Fibroblast of skin of right biceps (primary cell): ENCODE measurements at places on chromosomes 16 and 17.

- no peak for DNase-seq
Measured at GRCh38 chr17:80315517-80316182, 55.0 kb downstream of the RNF213 start.

DNA sequence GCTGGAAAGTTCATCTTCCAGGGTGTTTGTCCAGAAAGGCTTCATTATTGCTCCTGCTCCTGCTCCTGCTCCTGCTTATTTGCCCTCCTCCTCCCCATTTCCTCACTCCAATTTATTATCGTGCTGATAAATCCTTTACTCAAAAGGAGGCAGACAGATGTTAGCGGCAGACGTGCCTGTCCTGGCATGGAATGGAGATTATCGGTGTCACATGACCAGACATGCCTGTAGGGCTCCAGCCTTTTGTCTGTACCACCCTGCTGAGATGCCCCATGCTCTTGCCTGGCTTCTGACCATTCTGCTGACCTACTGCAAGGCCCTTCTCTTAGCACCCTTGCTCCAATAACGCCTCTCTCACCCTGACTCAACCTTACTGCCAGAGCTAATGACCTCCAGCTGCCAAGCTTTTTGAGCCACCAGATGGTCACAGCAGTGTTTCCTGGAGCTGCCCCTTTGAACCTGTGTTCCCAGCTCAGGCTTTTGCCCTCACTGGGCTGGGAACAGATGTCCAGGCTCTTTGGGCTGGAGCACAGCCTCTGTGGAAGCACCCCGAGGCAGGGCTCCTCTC is 12.8 kb downstream of the DNAH9 start:
- DNase-seq: no peak

GRCh38 chr16:70018254-70018653 is 67.1 kb downstream of the CLEC18A start:
- DNase-seq: peak; percentile 12

- peak; percentile 51 for DNase-seq
Measured at GRCh38 chr16:10729104-10730048, 14.3 kb upstream of the NUBP1 start.

- no peak for DNase-seq
Measured at GRCh38 chr17:3693829-3694231, 2.1 kb downstream of the P2RX5 start.

- no peak for DNase-seq
Measured at GRCh38 chr17:63426041-63426916, 19.8 kb downstream of the CYB561 start.

DNA sequence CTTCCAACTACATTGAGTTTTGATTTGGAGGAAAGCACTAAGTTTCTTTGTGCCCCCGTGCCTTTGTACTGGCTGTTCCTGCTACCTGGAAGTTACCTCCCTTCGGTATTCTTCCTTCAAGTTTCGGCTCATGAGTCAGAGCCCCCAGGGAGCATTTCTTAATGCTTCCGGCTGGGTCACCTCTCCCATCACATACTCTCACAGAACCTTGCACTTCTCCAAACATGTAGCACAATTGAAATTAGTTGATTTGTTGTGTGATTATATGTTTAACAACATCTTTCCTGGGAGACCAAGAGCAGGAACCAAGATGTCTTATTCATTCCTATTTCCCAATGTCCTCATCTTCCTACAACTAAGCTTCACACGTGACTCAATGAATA is 158.6 kb upstream of the CDH5 start:
- no peak for DNase-seq

- DNase-seq: no peak
Measured at GRCh38 chr16:84005391-84005790, 37.2 kb downstream of the SLC38A8 start.

GRCh38 chr16:78386557-78387324 is 287.3 kb downstream of the WWOX start:
- no peak for DNase-seq

DNA sequence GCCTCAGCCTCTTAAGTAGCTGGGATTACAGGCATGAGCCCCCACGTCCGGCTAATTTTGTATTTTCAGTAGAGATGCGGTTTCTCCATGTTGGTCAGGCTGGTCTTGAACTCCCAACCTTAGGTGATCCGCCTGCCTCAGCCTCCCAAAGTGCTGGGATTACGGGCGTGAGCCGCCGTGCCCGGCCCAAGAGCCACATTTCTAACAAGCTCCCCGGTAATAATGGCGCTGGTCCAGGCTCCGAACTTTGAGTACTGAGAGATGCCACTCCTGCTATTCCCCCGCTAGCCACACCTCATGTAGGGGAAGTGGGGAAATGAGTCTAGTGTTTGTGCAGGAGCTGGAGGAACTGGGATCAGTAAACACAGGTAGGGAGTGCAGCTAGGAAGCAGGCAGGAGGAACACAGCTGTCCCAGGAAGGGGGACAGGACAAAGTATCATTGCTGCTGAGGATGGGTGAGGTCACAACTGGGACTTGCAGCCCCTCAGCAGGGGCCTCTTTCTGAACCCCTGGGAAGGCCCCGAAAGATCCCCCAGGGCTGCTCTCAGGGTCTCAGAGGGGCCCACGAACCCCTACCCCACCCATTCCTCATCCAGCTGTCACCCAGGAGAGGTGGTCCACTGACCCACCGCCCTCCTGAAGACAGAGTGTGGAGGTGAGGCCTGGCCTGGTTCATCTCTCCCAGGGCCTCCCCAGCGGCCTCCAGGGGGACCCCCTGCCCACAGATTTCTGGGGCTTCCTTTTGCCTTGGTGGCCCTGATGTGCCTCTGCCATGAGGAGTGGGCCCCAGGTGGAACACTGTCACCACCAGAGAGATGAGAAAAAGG is 3.7 kb upstream of the KREMEN2 start:
- no peak for DNase-seq

DNA sequence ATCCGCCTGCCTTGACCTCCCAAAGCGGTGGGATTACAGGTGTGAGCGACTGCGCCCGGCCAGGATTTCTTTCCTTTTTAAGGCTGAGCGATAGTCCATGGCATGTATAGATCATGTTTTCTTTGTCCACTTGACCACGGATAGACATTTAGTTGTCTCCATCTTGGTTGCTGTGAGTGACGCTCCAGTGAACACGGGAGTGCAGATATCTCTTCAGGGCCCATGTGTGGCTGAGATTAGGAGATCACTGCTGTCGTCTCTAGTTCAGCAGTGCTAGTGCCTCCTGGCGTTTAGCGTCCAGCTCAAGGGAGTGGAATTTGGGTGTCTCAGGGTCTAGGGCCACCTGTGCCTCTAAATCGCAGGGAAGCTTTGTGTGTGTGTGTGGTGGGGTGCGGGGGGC is 41.5 kb downstream of the ABCC1 start:
- DNase-seq: no peak

DNA sequence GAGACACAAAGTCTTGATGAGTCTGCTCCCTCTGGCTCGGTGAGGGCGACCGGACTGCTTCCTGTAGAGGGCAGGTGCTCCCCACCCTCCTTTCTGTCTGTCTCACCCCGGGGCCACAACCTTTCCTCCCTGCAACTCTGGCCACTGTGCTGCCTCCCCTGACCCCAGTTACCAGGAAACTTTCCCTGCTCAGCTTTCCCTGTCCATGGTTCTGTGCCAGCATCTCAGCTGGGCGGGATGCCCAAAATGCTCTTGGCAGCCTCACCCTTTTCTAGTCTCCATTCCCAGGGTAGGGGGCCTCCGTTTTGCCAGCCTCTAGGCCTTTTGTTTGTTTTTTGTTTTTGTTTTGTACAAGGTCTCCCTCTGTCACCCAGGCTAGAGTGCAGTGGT is 1.4 kb downstream of the PLD2 start:
- no peak for DNase-seq

DNA sequence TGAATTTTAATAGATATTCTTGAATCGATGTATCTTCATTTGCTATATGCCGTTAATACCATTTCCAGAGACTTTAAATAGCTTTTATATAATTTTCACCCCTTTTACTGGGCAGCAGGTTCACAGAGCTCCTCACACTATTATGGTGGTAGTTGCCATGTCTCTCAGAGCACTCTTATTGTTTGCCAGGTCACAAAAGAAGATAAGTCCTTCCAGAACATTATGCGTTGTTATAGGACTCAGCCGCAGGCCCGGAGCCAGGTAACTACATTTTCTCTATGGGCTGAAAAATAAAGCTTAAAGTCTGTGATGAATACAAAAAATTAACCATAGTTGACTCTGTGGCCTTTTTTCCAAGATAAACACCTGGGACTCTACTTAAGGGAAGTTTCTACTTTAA is 24.0 kb downstream of the AKTIP start:
- DNase-seq: no peak

DNA sequence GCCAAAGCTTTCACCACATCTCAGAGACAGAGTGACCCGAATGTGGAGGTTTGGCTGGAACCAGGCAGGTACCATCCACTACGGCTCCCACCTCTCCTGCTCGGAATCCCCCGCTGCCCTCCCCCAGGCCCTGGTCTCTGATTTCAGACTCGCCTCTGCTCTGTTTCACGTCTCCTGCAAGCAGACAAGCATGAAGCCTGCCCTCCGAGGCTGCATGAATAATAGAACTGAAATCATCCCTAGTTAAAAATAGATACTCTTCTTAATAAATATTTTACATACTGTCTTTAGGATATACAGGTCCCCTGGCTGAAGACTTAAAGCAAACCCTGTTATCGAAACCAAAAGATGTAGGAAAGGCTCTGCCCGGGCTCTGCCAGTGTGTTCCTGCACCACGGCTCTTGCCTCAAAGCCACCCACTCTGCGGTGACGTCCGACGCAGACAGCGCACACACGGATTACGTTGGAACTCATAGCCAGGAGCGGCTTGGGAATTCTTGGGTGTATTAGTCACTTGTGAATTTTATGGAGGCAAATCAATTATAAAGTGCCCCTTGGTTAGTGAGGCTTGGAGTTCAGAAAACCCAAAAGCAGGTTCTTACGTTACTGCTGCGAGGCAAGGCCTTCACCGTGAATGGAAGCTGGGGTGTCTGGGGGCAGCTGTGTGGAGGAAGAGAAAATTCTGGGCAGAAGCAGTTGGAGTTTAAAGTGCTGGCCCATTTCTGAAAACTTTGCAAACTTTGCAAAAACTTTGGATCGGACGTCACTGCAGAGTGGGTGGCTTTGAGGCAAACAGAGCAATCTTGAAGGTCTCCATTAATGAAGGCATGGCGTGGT is 25.6 kb upstream of the NPTX1 start:
- peak; percentile 69 for DNase-seq

GRCh38 chr16:48113471-48113870 is 42.3 kb downstream of the ABCC12 start:
- no peak for DNase-seq

GRCh38 chr17:5758651-5759050 is 174.3 kb upstream of the NLRP1 start:
- peak; percentile 47 for DNase-seq

- DNase-seq: no peak
Measured at GRCh38 chr16:363110-363765, 7.1 kb downstream of the MRPL28 start.

GRCh38 chr16:16076423-16076813 is 127.0 kb downstream of the ABCC1 start:
- no peak for DNase-seq

DNA sequence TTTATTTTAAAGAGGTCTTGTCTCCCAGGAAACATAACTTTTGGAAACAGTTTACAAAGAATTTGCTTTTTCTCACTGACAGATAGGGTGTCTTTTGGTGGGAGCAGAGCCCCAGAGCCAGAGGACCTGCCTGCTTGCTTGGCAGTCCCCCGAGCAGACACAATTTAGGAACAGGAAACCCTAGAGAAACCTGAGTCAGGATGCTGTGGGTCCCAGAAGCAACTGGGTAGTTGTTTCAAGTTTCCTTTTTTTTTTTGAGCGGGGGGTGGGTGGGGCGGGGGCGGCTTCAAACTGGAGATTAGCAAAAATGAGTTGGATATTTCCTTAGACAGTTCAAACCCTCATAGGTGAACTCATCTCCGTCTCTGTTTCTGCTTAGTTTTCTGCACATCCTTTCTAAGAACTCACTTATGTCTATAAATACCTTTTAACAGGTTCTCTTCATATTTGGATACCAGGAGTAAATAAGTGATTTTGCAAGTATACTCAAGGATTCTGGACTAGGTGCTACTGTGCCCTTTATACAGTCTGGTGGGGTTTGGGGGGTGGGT is 135.1 kb downstream of the PRKCA start:
- no peak for DNase-seq

DNA sequence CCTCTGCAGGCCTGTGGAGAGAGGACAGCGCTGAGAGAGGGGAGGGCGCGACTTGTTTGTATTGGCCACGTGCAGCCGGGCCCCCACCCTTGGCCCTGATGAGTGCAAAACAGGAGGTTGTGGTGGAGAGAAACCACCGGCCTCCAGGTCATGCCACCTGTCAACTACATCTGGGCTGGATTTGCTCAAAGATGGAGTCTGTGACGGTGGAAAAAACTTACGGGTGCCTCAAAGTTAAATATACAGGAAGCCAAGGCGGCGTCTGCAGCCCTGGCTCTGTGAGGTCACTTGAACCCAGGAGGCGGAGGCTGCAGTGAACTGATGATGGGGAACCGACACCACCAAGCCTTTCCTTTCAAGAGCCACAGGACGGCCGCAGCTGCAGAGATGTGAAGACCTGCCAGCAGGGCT is 15.7 kb downstream of the C16orf74 start:
- no peak for DNase-seq

GRCh38 chr16:47872225-47872624 is 283.6 kb downstream of the ABCC12 start:
- DNase-seq: no peak

- no peak for DNase-seq
Measured at GRCh38 chr17:74271281-74271680, 2.8 kb upstream of the DNAI2 start.

- no peak for DNase-seq
Measured at GRCh38 chr16:4386451-4386805, 14.8 kb downstream of the VASN start.

DNA sequence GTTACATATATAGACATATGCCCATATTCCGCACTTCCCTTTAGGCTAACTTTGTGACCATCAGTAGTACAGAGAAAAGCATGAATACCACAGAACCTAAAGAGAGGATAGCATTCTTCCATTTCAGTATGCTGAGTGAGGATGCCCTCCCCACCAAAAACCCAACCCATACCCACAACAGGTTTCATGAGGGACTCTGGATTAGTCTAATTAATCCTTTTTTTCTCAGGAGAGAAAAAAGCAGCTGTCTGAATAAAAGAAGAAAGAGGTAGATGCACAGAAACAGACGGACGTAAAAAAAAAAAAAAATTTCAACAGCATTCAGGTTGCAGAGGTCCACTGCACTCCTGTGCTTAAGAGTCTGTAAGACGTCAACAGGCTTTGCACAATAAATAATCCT is 6.7 kb downstream of the MMD start:
- DNase-seq: no peak
